ENCODE measurements at places on chromosomes 4 and X. TPM values are rescaled to one million over a fixed set of nuclear protein-coding genes. Genes with fewer than 3 reads are reported as not detected.

Gene HAND2
- 15.4 TPM for total RNA-seq

Gene RNF128
- total RNA-seq: under 0.01 TPM

Gene AFP
- total RNA-seq: not detected

Gene DNAAF6
- total RNA-seq: not detected

Gene PPM1K
- 16.2 TPM for total RNA-seq

Gene LIMCH1
- 0.73 TPM for total RNA-seq

Gene ABLIM2
- total RNA-seq: 0.20 TPM

Gene PRSS12
- 4.1 TPM for total RNA-seq

Gene ETDB
- total RNA-seq: not detected

Gene CTAG2
- total RNA-seq: not detected

Gene ADH7
- total RNA-seq: not detected

Gene CT45A6
- not detected for total RNA-seq

Gene NOA1
- 24.3 TPM for total RNA-seq

Gene DBET
- total RNA-seq: not detected

Gene BEX2
- total RNA-seq: 0.73 TPM

Gene CENPVL2
- total RNA-seq: under 0.01 TPM

Gene C4orf51
- total RNA-seq: not detected

Gene TRPC5OS
- not detected for total RNA-seq

Gene ARMCX2
- 35.3 TPM for total RNA-seq

Gene AIFM1
- 16.8 TPM for total RNA-seq

Gene PLRG1
- 69.0 TPM for total RNA-seq

Gene HEPH
- total RNA-seq: 4.7 TPM

Gene NALF2
- total RNA-seq: not detected

Gene STAG2
- total RNA-seq: 65.8 TPM

Gene AMMECR1
- 15.1 TPM for total RNA-seq

Gene CLIC2
- total RNA-seq: 15.1 TPM

Gene MPP1
- total RNA-seq: 18.0 TPM

Gene CLGN
- 0.98 TPM for total RNA-seq

Gene FGB
- total RNA-seq: not detected

Gene TDO2
- not detected for total RNA-seq

Gene PCSK1N
- 0.37 TPM for total RNA-seq

Gene DUSP9
- total RNA-seq: not detected

Gene NCAPG
- total RNA-seq: 51.6 TPM

Gene CLDN34
- not detected for total RNA-seq

Gene VAMP7
- total RNA-seq: 30.5 TPM

Gene VCX3B
- not detected for total RNA-seq

Gene ENAM
- not detected for total RNA-seq

Gene HTRA3
- 2.3 TPM for total RNA-seq

Gene NPY5R
- not detected for total RNA-seq

Gene RBMX
- total RNA-seq: 282 TPM

Gene LDB2
- total RNA-seq: 5.1 TPM

Gene SPANXA1
- total RNA-seq: not detected
